ENCODE measurements at places on chromosomes 2 and 18.

- no peak for DNase-seq
Observed at GRCh38 chr2:229586012-229586411, 128.3 kb downstream of the DNER start.

DNA sequence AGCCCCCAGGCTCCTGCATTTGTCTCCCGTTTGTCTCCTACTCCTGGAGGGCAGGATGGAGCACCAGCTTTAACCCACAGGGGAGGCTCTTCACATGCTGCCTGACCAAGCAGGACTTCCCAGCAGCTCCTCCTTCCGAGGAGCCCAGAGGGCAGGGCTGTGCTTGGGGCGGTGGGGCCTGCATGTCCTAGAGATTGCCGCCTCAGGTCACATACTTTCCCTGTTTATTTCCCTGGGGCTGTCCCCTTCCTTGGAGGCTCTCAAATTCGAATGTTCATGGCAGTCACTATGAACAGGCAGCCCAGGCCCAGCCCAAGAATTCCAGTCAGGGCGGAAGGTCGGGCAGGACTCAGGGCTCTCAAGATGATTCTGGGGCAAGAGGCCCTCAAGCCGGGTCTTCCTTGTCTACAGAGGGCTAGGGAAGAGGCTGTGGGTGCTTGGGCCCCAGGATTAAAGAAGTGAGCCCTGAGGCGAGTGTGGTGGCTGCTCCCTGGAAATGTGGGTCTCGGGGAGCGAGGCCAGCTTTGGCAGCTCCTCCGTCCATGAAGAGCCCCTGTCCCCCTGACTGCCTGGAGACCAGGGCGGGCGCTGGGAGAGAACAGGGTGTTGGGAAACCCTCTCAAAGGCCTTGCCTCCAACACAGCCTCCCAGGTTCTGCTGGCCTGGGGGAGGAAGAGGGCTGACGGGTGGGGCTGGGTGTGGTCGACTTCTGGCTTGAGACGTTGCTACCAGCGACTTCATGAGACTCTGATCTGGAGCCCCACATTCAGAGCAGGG, 48.9 kb upstream of the HPCAL1 start:
- DNase-seq, result no peak

DNA sequence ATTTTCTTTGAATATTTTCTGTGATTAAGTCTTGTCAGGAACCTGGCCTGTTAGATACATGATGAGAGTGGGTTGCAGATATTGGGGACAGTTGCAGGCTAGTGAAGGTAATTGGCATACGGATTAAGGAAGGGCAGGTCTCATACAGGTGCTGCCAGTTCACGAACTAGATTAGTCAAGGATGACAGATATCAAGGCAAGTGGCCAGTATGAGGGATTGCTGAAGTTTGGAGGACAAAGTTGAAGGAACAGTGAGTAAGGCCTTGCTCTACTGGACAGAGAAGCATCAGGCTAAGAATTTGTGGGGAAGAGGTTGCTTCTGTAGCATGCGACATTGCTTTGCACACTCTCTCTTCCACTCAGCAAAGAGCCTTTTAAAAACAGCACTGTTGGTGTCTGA, 12.8 kb upstream of the NCOA1 start:
- DNase-seq, result no peak

DNA sequence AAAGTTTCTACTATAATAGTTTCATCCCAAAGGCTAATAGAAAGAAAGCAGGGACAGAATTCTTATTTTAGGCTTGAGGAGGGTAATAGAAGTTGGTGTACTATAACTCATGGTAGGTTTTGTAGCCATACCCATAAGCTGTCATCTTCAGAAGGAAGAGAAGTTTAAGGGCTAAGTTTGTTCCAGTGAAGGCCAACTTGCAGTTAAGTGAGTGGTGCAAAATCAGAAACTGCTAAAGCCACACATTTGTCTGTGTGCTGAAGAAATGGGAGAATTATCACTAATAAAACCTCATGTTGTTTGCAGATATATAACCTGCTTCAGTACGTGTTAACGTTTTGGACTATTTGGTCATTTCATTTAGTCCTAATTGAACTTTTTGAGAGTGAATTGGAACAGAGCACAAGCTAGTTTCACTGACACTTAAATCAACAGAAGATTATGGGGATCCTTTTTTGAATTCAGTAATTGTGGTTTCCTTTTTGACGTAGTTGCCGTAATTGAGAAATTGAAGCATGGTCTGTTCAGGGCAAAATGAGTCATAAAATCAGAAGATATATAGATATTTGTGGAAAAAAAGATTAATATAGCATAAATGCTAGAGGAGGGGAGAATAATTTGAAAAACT, 69.1 kb downstream of the PHLPP1 start:
- DNase-seq, result no peak

DNA sequence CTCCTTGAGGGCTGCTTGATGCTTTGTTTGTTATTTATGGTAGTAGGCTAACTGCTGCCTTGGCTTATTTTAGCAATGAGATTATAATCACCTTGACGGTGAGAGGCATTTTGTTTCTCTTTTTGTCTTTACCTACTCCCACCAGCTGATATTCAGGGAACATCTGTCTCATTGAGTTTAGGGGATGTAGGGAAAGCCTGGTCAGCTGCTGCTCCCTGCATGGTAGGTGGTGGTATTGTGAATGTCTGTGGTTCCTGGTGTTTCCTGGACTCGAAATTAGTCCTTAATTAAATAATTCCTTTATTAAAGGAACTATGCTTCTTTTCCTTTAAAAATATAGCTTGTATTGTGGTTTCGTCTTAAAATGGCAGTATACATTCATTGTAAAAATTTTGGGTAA, 77.8 kb downstream of the ADAM23 start:
- DNase-seq, result no peak

DNA sequence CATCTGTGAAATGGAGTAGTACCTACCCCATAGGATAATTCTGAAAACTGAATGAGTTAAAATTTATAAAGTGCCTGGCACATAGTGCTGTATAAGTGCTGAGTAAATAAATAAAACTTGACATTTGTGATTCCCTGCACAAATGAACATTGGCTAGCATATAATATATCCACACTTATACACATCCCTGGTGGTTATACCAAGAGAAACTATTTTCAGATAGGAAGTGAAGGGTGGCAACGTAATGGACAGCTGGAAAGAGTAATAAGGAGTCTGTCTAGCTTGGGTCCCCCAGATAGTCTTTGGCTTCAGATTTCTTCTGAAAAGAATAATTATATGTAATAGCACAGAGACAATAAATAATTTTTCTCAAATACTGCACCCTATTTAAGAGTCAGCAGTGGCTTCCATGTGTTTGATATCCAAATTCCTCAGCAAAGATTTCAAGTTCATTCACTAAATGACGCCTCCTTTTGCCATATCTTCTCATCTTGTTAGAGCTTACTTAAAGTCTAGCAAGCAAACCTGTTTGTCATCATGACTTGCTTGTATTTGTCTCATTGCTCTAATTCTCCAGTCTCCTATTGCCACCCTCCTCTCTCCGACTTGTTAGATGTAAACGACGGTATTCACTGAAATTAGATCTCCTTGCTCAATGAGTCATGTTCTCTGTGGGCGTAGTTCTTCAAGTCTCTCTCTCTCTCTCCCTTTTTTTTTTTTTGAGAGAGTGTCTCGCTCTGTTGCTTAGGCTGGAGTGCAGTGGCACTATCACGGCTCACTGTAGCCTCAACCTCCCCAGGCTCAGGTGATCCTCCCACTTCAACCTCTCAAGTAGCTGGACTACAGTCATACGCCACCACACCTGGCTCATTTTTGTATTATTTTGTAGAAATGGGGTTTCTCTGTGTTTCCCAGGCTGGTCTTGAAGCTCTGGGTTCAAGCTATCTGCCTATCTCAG, 8.7 kb upstream of the ADGRF3 start:
- no peak for DNase-seq

- DNase-seq, result no peak
Observed at GRCh38 chr2:197538412-197538811, 22.5 kb downstream of the MOB4 start.

- no peak for DNase-seq
Observed at GRCh38 chr2:165868211-165868610, 74.2 kb upstream of the GALNT3 start.

DNA sequence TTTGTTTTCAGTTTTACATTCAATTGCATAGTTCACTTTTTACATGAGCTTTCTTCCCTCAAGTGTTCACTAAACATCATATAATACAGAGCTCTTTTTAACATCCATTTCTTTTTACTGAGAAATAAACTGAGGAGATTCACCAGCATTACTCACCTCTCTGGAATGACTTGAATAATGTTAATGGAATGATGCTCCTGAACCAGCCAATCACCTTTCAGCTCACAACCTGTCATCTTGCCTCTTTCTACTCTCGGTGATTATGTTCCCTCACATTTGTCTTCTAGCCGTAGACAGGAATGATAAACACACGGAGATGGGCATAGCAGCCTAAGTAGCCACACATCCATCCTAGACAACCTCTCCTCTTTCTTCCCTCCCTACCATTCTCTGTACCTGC, 301.7 kb downstream of the PAX3 start:
- DNase-seq, result no peak

DNA sequence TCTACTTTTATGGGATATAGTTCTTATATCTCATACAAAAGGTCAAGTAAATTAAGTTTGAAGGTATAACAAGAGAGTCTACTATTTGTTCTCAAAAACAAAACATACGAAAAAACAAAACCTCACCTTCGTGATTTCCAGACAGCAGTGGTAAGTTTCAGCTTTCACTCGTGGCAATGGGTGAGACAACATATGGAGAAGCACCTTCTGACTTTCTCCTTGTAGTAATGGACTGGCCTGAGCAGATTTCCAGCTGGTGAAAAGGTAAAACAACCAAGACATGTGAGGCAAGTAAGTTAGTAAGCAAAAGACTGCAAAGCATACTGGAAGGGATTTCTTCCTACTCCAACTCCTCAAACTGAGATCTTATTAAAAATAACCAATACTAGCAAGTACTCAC, 39.6 kb downstream of the RTTN start:
- DNase-seq, result no peak

GRCh38 chr18:63272638-63273037, 46.9 kb downstream of the BCL2 start:
- no peak for DNase-seq

DNA sequence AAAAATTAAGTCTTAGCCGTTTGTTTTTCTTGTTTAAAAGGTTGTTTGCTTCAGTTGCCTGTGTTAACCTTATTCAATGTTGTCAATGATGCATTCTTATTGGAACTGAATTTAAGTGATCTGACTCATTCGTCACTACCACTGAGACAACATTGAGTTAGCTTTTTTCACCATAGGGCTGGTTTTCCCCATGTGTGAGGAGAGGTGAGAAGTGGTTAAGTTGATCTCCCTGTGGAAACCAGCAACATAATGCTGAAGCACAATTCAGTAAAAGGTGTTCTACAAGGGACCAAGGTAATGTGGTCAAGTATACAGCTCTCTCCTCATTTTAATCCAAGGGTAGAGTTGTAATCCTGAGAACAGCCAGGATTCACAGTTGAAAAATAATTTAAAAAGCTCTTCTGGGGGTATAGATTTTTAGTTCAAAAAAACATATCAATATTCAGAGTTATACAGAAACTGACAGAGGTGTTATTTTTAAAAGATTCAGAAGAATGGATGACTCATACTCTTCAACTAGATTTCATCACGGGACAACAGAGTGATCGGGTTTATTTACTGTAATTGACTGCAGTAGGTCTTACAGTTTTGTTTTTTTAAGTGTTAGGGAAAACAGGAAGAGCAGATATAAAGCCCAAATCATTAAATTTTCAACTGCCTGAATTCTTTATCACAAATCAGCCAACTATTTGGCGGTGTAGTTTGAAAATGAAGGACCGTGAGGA, 12.6 kb downstream of the NOP58 start:
- DNase-seq, result no peak

DNA sequence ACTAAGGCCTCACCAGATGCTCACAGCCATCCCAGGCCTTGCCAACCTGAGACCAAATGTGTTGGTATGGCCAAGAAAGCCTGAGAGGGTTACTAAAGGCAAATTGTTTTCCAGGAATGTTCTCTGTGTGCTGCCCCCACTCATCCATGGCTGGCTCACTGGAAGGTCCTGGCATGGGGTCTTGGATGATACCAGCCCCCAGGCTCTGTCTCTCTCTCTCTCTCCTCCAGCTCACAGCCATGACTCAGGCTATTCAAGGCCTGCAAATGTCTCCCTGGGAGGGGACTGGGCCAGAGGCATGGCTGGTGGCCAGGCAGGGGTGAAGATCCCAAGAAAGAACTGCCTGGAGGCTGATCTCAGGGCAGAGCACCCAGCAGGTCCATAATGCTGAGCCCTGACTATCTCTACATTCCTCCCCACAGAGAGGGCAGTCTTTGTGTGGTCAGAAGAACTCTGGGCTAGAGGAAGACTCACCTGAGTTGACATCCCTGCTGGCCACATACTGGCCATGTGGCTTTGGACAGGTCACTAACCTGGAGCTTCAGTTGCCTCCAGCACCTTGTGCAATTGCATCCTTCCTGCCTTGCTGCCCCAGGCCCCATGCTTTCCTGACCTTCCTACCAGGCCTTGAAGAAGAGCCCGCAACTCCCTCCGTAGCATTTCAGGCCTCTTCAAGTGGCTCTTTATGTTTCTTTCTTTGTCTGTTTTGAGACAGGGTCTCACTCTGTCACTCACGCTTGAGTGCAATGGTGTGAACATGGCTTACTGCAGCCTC, 150.4 kb downstream of the ZFP36L2 start:
- DNase-seq, result no peak

DNA sequence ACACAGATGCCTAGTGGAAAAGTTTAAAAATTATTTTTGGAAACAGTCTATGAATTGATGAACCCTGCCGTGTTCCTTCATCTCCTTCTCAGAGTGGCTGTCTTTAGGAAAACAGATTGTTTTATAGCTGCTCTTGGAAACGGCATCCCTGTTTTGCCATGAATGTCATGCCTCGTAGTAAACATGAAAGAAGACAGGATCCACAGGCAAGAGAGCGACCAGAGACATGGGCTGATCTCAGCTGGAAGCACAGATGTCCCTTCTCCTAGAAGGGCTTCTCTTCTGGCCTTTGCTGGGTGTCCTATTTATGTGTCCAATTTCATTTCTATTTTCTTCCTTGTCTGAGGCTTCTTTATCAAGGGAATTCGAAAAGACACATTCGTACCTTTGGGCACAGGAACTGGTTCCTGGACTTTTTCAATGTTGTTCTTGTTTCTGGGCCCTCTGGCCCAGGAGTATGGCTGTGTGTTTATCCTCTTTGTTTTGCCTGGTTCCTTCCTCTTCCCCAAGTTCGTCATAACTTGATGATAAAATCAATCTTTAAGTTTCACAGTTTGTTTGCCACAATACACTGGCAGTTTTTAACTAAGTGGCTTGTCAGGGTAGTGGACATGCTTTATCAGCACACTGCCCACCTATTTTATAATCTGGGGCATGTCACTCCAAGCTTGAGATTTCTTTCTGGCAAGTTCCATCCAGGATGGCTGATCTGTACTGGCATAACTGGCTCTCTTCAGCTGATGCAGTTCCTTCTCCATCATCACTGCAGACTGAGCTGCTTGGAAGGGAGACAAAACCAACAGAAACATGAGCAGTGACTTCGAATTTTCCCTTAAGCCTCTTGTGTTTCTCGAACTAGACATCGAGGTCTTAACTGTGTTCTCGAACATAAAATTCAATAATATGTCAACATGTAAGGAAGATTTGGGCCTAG, 63.2 kb upstream of the MGAT4A start:
- DNase-seq, result no peak

GRCh38 chr2:152415231-152415642, 80.3 kb downstream of the FMNL2 start:
- no peak for DNase-seq

- DNase-seq, result no peak
Observed at GRCh38 chr2:219452361-219453317, 18.0 kb downstream of the SPEG start.

- DNase-seq, result no peak
Observed at GRCh38 chr2:181106229-181106628, 125.8 kb downstream of the UBE2E3 start.

- DNase-seq, result no peak
Observed at GRCh38 chr2:41782306-41783158, 265.3 kb upstream of the PKDCC start.
